ENCODE measurements at places on chromosomes 11 and 22. TPM values are rescaled to one million over a fixed set of nuclear protein-coding genes. Genes with fewer than 3 reads are reported as not detected.

The PATE1 gene
- not detected for total RNA-seq

The ADM2 gene
- not detected for total RNA-seq

The OR2D2 gene
- not detected for total RNA-seq

The NRGN gene
- total RNA-seq = 3.6 TPM

The BLID gene
- total RNA-seq = 0.35 TPM

The NDUFV1 gene
- 754 TPM for total RNA-seq

DNA sequence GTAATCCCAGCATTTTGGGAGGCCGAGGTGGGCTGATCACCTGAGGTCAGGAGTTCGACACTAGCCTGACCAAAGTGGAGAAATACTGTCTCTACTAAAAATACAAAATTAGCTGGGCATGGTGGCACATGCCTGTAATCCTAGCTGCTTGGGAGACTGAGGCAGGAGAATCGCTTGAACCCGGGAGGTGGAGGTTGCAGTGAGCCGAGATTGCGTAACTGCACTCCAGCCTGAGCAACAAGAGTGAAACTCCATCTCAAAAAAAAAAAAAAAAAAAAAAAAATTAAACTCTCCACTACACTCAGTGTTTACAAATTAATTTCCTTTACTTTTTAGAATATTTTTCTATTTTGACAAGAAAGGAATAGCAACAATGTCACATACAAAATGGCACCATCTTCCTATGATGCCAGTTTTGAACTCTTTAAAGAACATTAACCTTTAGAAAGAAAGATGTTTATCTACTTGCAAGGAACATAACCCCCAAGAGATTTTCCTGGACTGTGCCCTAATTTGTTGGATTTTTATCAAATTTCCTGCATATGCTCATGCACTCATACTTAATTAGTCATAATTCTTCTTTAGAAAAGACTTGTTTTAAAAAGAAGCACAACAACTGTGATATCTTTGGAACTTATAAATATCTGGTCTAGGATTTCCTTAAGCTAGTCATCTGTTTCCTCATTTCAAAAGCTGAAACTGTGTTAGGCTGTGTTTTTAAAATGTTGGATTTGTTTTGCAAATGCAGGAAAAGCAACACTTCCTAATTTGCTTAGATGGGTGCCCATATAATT lies 22.6 kb upstream of the HIPK3 start:
- no peak for DNase-seq

- DNase-seq = no peak
Measured at GRCh38 chr11:15930442-15931025, 425.8 kb downstream of the SOX6 start.

DNA sequence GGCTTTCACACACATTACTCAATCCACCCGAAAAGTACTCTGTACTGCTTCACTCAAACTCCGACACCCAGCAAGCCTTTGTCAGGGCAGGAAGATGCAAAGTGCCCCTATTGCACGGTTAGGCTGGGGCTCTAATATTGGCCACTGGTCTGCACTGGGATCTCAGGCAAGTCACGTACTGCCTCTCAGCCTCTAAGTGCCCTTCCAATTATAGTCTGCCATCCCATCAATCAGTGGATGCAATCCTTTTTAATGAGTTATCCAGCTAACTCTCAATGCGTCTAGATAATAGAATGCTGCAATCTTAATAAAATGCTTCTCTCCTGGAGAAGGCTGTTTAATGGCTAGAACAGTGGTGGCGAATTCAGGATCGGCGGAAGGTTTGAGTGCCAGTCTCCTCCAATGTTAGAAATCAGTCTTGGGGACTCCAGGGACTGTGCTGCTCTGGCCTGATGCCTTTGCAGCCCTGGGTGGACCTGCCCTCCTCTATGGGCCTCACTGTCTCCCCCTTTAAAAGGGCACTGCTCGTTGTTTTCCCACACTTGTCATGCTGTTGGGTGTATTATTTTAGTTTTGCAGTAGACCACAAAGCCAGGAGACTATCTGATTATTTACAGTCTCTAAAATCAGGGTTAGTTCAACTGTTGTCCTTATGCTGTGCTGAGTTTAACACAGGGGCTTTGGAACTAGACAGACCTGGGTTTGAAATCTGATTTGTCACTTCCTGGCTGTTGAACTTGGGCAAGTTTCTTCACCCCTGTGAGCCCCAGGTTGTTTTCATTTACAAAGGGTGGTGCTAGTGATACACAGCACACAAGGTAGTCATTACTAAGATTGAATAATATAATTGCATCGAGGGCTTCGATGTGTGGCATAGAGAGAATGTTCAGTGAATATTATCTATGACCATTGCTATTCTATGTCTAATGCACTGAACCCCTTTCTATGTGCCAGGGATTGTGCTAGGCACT lies 36.7 kb downstream of the CLMP start:
- no peak for DNase-seq

GRCh38 chr22:33875316-33875715 lies 45.0 kb downstream of the LARGE1 start:
- peak; percentile 50 for DNase-seq

DNA sequence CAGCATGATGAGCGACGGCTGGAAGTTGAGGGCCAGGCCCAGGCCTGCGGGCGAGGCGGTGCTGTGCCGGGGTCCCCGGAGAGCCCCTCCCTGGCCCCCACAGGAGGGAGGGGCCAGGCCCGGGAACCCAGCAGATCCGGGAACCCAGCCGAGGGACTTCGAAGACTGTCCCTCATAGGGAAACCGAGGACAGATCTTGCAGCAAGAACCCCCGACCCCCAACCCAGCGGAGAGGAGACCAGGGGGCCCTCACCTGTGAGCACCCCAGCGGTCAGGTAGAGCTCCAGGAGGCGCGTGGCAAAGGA lies 2.4 kb downstream of the SLC16A8 start:
- DNase-seq = no peak

DNA sequence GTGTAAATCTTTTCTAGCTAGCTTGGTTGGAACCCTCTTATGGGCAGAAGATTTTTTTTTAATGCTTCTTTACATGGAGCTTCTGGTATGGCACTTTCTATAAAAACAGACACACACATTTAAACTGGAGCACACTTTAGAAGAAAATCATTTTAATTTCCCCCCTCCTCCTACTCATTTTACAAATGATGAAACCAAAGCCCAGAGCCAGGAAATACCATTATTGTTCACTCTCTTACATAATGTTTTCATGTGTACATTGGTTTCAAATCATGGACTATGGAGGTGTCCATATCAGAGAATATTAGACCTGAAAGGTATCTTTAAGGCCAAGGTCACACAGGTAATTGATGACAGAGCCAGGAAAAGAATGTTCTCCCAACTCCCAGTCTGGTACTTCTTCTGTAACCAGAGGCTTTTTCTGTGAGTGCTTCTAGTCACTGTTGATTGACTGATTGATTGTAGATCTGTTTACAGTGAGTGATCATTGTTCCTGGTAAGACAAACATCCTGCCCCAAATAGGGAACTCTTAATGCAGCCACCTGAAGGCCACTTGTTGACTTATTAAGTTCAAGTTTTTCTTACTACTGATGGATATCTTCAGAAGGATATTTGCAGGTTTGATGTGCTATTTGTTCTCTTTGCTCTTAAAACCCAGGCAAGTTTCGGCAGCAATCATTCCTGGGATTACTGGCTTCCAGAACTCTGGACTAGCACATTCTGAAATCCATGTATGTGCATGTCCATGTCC lies 26.8 kb upstream of the ME3 start:
- no peak for DNase-seq

- no peak for DNase-seq
Measured at GRCh38 chr11:123799438-123799837, 6.7 kb downstream of the OR6M1 start.

DNA sequence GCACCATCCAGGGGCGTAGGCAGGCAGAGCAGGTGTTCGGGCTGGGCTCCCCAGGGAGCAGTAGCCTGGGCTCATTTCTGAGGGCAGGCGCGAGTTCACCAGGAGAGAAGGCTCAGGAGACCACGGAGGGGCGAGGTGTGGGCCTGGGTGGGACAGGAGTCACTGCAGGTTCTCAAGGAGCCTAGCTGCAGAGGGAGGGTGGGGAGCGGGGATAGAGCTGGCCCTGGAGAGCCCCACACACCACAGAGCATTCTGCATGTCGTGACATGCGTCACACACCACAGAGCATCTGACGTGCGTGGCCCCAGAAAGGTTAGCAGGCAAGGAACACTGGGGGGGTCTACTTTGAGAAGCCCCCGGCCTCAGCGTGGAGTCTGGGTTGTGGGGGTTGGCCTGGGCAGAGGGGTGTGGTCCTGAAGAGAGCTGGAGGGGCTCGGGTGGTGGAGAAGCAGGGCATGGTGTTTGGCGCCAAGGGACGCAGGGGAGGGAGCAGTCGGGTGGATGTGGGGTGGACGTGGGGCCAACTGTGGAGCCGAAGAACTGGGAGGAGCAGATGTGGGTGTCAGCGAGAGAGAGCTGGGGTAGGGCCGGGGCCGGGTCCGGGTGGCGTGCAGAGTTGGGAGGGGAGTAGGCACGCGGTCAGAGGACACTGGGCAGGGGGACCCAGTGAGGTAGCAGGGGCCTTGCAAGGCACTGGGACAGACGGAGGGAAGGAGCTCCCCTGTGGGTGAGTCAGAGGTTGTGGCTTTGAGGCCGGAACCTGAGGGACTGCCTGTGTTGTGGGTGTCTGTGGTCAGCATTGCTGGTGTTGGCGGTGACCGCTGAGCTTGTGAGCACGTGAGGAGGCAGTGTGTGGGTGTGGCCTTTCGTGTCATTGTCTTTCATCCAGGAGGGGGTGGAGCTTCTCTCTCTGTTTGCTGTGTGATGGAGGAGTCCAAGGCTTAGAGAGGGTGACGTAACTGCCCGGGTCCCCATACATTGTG lies 25.5 kb downstream of the CTTN start:
- no peak for DNase-seq

GRCh38 chr22:22933807-22934542 lies 46.4 kb downstream of the IGLL5 start:
- no peak for DNase-seq

GRCh38 chr11:5722622-5723021 lies 13.6 kb upstream of the OR56B1 start:
- no peak for DNase-seq

- DNase-seq = no peak
Measured at GRCh38 chr11:33730716-33731115, 5.5 kb downstream of the CD59 start.

GRCh38 chr11:80188076-80188627 lies 747.3 kb upstream of the TENM4 start:
- DNase-seq = no peak

Data from Right ventricle myocardium superior (tissue), 1 donor.